ENCODE measurements at places on chromosomes 1 and 21.

GRCh38 chr1:197800379-197801110 lies 25.3 kb upstream of the DENND1B start:
- DNase-seq: no peak

DNA sequence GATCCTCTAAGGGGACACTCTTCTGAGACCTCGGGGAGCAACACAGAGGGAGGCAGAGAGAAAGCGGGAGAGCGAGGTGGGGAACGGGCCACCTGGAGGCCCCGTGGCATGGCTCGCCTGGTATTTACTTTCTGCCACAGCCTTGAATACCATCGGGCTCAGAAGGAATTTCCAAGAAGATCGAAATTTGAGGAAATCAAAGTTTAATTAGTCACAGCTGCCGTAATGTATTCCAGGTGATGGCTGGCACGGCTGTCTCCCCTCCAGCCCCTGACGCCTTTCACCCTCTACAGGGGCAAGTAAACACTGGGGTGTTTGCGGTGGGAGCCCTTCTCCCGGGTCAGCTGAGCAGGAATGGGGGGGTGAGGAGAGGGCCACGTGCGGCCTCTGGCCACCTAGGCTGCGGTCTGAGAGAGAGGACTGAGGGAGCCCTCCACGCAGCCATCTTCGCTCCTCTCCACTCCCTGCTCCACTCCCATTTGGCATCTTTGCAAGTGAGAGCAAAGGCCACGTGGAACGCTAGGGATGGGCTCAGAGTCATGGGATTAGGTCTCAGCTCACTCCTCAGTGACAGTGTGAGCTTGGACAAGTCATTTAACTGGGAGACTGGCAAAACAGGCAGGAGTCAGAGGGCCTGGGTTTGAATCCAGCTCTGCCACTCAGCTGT lies 125.2 kb downstream of the SYF2 start:
- no peak for DNase-seq

GRCh38 chr21:37060296-37060695 lies 12.6 kb downstream of the PIGP start:
- DNase-seq: peak; percentile 87

GRCh38 chr1:48687282-48688045 lies 89.2 kb downstream of the BEND5 start:
- DNase-seq: no peak

- DNase-seq: no peak
These were observed 22.4 kb downstream of the LRRC8B start for GRCh38 chr1:89546934-89547562.

DNA sequence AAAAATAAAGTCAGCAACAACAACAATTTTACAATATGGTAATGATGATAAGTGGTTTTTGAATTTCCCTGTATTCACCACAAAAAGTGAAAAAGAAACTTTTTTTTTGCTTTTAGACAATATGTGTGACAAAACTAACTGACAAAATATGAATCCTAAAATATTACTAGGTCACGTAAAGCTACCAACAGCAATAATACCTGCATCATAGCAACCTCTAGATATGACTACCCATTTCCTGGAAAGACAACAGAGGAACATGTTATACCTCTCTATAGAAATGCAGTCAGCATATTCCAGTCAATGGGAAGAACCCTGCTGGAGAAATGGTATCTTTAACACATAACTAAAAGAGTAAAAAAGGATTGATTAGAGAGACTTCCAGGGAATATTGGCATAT lies 73.7 kb downstream of the PDE4B start:
- DNase-seq: no peak

DNA sequence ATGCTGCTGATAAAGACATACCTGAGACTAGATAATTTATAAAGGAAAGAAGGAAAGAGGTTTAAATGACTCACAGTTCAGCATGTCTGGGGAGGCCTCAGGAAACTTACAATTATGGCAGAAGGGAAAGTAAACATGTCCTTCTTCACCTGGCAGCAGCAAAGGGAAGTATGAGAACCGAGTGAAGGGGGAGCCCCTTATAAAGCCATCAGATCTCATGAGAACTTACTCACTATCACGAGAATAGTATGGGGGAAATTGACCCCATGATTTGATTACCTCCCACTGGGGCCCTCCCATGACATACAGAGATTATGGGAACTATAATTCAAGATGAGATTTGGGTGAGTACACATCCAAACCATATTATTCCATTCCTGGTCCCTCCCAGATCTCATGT lies 154.4 kb downstream of the FASLG start:
- no peak for DNase-seq

DNA sequence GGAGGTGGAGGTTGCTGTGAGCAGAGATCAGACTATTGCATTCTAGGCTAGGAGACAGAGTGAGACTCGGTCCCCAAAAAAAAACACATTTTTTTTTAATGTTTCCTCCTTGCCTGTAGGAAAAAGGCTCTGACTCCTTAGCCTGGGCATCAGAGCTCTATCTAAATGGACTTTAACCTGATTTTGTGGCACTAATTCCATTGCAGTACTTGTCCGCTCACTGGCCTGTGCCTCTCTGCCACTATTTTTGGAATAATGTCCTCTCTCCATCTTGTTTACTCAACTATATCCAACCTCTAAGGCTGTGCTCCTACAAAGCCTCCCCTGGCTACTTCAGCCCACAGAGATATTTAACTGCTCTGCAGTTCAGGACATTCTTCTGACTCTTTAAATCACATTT lies 26.5 kb downstream of the METTL18 start:
- DNase-seq: no peak

DNA sequence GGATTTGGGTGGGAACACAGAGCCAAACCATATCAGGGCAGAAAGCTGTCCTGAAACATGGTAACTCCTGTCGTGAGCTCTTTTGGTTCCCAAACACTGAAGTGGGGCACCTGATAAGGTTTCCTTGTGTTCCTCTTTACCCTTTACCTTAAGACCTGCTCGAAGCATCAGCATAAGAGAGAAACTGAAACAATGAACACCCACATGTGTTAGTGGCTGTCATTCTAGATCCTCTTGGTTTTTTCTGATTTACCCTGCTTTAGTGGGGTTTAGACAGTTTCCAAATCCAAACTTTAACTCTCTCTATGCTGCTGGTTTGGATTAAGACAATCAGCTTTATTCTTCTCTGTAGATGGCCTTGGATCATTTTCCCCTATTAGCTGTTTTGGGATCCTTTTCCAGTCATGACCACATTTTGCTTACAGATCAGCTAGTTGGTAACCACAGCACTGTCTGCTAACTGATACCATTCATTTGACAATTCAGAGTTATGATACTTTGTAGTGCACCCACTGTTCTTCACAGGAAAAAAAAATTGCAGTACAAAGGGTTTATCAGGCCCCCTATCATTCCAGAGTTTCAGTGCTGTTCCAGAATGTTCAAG lies 975 bp upstream of the MNDA start:
- DNase-seq: no peak

DNA sequence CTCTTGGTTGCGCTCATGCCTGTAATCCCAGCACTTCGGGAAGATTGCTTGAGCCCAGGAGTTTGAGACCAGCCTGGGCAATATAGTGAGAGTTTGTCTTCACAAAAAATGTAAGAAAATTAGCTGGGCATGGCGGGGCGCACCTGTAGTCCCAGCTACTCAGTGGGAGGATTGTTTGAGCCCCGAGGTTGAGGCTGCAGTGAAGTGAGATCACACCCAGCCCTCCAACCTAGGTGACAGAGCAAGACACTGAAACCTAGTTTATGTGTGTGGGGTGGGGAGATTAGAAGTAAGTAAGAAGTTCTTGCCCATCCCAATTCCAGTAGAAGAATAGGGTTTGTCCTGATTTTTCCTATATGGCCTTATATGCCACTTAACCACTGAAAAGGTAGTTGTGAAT lies 2.0 kb downstream of the RPL5 start:
- DNase-seq: no peak

DNA sequence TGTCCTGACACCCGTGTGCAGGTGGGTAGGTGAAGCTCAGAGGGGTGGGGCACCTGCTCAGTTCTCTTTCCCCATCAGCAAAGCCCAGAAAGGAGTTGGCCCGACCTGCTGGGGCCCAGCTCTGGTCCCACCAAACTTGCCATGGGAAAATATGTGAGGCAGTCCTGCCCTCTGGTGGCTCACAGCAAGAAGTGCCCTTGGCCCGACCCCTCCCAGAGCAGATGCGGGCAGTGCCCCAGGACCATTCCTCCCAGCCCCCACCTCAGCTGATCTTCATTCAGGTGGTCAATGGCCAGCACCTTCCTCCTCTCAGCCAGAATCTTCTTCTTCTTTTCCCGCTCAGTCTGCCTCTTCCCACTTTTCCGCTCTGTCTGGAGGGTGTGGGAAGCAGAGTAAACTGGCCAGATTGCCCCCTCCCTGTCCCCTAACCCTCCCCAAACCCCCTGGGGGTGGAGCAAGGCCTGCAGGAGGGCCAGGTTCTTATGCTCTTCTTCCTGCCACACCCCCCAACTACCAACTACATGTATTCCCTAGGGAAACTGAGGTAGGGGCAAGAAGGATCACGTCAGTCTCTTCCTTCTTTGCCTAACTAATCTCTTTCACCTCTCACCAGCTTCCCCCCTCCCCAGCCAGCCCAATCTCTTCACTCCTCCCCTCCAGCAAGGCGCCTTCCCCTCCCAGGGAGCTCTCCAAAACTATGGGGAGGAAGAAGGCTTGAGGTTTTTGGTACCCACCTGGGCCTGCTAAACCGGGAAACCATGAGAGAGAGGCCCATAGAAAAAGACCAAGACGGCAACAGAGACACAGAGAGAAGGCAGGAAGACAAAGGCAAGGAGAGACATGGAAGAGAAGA lies 15.6 kb downstream of the TNNT2 start:
- no peak for DNase-seq

DNA sequence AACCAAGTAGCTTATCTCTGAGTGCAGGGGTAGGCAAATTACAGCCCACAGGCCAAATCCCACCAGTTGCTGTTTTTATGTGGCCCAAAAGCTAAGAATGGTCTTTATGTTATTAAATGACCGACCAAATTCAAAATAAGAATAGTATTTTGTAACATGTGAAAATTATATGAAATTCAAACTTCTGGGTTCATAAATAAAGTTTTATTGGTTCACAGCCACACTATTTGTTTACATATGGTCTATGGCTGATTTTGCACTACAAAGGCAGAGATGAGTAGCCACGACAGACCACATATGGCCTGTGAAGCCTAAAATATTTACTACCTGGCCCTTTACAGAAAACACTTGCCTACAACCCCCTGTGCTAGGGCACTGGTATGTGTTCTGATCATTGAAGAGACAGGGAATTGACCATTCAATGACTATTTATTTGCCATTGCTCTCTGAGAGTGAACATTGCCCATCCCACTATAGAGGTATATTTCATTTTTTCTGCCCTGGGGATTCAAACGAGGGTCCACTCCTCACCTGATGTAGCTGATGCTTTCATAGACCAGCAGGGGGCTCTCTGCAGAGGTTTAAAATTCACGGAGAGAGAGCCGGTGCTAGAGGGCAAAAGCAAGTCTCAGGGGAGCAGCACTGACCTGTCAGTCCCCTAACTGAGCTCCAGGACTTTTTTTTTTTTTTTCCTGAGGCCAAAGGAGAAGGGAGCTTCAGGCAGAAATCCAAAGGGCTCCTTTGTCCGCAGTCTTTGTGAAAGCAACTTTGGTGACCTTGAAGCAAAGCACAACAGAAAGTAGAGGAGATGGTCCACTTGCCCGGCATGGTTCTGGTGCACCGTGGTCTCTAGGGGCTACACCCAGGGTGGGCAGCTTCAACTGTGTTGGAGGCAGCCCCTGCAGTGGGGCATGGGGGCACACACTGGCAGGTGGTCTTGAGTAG lies 7.3 kb upstream of the GNL2 start:
- DNase-seq: no peak

DNA sequence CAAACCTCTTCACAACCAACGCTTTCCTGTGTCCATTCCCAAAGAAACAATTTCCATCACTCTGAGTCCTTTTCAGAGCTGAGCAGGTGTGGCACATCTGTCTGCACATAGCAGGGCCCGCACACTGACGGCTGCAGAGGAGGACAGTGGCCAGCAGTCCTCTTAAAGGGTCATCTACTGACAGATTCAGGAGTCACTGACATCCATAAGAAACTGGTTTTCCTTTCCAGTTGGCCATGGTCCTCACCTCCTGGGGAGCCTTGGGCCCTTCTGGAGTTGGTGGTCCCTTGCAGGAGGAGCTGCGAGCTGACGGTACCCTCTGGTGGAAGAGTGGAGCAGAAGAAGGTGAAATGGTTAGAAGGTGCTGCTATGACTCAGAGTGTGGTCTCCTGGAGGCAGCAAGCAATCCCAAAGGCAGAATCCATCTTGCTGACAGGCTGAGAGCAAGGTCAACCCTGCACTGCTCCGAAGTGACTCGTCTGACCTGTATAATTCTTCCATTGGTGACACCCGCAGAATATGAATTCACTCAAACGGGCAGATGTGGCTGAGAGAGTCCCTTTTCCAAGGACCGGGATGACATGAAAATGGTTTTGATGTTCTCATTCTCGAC lies 278.5 kb upstream of the C1orf174 start:
- DNase-seq: no peak

GRCh38 chr1:220884109-220884980 lies 5.1 kb downstream of the HLX start:
- DNase-seq: no peak

DNA sequence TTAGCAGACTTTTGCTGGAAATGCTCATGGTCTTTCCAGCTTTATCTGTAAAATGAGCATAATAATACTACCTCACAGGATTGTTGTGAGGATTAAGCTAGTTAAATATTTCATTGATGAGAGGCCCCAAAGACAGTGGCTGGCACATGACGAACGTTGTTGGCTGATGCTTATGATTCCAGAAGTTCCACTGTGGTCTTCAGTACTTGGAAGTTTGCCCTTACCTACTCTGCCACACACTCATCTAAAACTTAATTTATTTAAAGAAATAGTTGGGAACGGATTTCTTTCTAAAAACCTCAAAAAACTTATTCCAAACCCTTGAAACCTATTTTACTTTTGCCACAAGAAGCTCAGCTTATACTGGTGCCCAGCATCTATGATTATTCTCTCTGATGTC lies 170.7 kb downstream of the DHRS3 start:
- peak; percentile 77 for DNase-seq

DNA sequence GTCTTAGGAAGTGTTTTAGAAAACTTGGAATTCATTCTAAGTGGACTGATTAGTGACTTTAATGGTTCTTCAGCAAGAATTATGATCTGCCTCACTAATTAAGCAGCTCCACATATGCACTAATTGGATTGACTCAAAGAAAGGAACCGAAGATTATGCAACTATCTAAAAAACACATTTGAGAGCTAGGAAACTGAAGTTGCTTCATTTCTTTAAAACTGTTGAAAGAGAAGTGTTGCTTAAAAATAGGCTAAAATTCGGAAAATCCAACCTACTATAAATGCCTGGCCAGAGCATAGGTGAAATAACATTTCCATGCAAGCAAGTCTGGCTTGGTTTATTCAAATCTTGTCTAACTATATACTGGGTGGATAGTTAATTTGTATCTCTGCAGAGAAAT lies 502.9 kb upstream of the ZRANB2 start:
- DNase-seq: no peak

DNA sequence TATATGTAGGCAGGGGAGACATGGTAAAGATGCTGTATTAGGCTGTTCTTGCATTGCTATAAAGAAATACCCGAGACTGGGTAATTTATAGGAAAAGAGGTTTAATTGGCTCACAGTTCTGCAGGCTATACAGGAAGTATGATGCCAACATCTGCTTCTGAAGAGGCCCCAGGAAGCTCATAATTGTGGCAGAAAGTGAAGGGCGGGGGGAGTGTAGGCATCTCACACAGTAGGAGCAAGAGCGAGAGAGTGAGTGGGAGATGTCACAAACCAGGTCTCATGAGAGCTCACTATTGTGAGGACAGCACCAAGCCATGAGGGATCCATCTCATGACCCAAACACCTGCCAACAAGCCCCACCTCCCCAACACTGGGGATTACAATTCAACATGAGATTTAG lies 21.1 kb downstream of the MAN1A2 start:
- DNase-seq: no peak
